ENCODE measurements at places on chromosomes 11 and 22.

GRCh38 chr22:46058591-46059519 lies 81.9 kb upstream of the WNT7B start:
- no peak for DNase-seq

- DNase-seq: no peak
These were observed 13.2 kb downstream of the MPZL3 start for GRCh38 chr11:118238929-118239328.

DNA sequence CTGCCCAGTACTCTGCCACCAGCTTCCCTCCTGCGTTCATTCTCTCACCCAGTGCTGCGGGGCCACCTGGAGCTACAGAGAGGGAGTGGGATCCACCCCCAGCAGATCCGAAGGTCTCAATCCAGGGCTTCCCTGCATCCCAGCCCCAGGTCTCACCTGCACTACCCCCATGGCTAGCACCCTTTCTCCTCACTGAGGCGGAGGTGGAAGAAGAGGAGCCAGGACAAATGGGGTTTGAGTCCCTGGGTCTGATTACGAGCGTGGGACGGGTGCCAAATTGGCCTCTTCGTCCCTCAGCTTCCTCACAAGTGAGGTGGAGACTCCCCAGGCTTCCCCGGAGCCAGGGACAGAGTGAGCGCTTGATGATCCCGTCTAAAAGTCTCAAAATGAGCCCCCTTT lies 64.2 kb downstream of the NFAM1 start:
- DNase-seq: no peak

GRCh38 chr11:20457934-20458680 lies 70.6 kb downstream of the PRMT3 start:
- DNase-seq: no peak

GRCh38 chr11:78763664-78764063 lies 189.0 kb upstream of the NARS2 start:
- no peak for DNase-seq

- DNase-seq: no peak
These were observed 52.8 kb upstream of the IGLL5 start for GRCh38 chr22:22834783-22835182.

DNA sequence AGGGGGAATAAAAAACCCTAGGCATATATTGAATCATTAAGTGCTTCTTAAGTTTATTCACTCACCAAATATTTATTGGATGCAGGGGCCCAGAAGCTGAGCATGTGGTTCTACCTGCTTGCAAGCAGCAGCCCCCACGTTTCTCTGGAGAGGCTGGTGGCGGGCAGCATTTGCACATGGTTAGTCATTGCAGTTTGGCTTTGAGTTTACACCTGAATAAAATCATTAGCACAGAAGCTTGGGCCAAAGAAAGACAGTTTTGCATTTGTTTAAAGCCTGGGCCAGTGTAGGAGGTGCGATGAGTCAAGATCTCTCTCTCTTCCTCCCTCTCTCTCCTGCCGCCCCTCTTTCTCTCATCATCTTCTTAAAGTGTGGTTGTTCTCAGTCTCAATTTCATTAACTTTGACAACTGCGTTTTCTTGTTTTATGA lies 72.6 kb downstream of the C22orf31 start:
- no peak for DNase-seq

GRCh38 chr11:115499241-115499799 lies 4.9 kb downstream of the CADM1 start:
- DNase-seq: no peak

All from left renal pelvis (tissue), 4 donors.